NCI-H446 (cell line): ENCODE measurements at places on chromosomes 1 and 21.

DNA sequence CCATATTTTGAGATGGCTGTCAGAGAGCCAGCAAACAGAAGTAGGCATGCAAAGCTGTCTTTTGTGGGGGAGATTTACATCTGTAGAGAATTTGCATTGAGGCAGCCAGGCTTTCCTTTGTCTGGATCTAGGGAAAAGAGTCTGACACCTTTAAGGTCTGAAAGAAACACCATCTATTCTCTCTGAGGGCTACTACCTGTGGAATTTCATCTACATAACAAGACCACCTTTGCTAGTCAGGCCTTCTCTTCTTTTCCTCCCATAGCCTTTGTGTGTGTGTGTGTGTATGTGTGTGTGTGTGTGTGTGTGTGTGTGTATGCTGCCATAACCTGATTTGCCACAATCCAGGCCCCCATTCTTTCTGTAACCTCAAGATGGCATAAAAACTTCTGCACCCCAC is 28.4 kb upstream of the DMRTB1 start:
- DNase-seq = no peak

- no peak for DNase-seq
These were observed 11.5 kb downstream of the RAP1GAP start for GRCh38 chr1:21657456-21658190.

GRCh38 chr1:190436615-190437014 is 41.0 kb downstream of the BRINP3 start:
- peak; percentile 70 for DNase-seq

DNA sequence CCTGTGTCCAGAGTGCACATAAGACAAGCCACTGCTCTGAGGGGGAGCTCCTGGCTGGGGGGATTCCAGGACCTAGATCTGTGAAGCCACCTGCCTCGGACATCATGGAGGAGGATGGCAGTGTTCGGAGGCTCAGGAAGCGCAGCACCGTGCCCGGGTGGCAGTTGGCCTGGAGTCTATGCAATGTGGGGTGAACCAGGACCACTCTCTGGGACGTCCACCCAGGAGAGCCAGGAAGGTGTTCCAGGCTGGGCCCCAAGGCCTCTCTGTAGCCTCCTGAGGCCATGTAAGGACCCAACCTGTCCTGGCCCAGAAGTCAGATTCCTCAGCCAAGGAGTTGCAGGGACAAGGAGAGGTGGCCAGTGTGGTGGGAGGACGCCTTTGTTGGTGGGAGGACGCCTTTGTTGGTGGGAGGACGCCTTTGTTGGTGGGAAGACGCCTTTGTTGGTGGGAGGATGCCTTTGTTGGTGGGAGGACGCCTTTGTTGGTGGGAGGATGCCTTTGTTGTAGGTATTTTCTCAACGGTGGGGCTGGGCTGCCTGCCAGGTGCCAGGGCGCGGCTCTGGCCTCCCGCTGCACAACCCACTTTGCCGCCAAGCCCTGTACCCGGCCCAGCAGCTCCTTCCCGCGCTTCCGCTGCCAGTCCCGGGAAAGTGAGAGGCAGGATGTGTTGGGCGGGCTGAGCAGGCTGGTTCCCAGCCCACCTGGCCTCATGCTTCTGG is 30.6 kb upstream of the BMP8B start:
- no peak for DNase-seq
